ENCODE measurements at places on chromosomes 7 and 10. TPM values are rescaled to one million over a fixed set of nuclear protein-coding genes. Genes with fewer than 3 reads are reported as not detected.

DNA sequence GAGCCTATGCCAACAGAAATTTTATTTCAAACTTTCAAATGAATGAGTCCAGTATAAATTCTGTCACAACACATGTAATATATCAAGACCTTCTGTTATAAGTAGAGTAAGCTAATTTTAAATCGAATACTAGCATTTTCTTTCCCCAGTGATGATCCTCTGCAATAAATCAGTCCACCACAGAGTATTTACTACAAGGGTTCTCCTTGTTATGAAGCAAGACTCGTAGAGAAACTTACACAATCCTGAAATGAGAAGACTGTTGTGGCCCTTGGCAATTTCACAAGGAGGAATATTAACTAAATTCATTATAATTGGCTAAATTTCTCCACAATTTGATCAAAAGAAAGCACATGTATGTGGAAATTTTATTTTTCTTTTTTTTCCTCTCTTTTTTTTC, 312.4 kb upstream of the DGKB start:
- DNase-seq: no peak

DNA sequence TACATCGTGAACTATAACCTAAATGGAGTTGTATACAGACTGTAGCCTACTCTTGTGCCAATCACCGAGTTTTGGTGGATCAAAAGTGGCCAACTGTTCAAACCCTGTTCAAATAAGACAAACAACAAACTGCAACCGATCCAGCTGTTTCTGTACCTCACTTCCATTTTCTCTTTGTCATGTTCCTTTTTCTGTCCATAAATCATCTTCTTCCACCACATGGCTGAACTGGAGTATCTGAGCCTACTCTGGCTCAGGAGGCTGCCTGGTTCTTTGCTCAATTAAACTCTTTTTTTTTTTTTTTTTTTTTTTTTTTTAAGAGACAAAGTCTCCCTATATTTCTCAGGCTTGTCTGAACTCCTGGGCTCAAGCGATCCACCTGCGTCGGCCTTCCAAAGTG, 59.0 kb upstream of the NPVF start:
- DNase-seq: no peak

DNA sequence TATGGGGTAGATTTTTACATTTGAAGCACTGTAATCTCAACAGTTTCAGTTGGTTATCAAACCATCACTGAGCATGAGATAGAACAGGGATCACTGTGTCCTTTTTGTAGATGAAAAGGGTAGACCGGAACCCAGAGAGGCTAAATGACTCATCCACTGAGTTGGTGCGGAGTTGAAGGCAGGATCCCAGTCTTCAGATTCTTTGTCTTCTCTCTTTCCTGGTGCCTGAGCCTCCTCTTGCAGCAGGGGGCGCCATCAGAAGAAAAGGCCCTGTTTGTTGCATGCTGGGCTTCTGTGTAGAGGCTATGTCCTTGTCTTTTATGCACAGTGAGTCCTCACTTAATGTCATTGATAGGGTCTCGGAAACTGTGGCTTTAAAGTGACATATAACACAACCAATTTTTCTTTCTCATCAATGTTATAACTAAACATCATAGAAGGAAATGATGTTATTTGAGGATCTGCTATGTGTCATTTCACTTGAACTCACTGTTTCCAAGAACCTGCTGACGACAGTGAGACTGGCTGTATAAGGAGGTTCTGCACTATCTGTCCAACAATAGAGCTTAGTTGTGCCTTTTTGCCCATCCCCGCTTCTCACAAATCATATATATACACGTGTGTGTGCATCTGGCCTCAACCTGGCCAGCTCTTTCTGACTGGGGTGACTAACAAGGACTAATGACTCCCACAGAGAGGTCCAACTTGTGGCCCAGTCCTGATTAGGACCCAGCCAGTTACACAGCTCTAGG, 14.3 kb downstream of the ZNF282 start:
- DNase-seq: no peak

The ZNF107 gene
- total RNA-seq: 5.0 TPM

Measured in kidney epithelial cell (primary cell).